EH (cell line): ENCODE measurements at places on chromosomes 5 and 9.

DNA sequence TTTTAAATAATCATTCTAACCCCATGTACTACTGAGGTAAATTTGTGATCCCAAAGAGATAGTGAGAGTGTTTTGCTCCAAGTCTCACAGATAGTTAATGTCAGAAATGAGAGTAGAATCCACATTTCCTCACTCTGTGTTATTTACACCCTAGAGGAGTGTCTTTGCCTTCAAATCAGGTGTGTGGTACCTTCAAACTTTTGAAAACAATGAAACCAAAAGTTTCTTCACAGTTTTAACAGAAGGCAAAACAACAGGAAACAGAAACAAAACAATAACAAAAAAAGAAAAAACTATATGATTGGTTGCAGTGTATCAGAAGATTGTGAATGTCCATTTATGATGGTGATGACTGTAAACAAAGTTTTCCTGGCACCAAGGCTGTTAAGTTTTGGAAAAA, 85.9 kb downstream of the ERBIN start:
- no peak for DNase-seq

- no peak for DNase-seq
Observed at GRCh38 chr9:131167146-131167692, 41.8 kb downstream of the NUP214 start.

- DNase-seq = no peak
Observed at GRCh38 chr5:160363660-160364395, 6.6 kb downstream of the C1QTNF2 start.

DNA sequence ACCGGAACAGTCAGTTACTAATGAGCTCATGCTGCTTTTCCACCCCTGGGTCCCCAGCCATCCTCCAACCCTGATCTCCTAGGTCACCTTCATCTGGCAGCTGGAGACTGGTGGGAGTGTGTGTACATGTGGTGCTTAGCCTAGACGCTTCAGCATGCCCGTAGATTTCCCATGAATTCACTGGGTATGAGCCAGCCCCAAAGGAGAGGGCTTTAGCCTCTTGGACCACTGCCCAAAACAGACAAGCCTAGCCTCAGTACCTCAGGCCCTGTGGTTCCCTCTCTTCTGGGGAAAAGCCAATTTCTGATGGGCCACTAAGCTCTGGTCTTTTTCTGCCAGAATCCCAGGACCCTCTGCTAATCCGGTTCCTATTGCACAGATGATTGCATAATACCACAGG, 48.0 kb upstream of the ASTN2 start:
- DNase-seq = no peak

GRCh38 chr5:173256800-173257199, 21.8 kb upstream of the NKX2-5 start:
- DNase-seq = no peak

DNA sequence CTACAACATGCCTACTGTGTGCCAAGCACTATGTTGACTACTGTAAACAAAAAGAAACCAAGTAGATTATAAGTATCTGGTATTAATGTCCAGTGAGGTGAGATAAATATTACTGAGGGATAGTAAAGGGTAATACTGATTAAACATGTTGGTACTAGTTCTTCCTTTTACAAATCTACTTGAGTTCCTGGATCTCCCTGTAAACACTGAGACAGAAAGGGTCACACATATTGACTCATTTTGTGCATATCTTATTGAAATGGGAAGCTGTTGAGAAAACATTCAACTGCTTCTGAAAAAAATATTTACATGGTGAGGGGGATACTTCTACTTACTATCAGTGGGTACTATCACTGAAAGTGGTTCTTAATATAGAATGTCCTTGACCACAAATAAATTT, 24.3 kb downstream of the EFNA5 start:
- no peak for DNase-seq

- no peak for DNase-seq
Observed at GRCh38 chr9:96430377-96430776, 12.2 kb upstream of the ZNF367 start.

- DNase-seq = no peak
Observed at GRCh38 chr5:62661126-62661525, 82.5 kb downstream of the LRRC70 start.

- DNase-seq = no peak
Observed at GRCh38 chr9:2810420-2811075, 33.3 kb downstream of the PUM3 start.

DNA sequence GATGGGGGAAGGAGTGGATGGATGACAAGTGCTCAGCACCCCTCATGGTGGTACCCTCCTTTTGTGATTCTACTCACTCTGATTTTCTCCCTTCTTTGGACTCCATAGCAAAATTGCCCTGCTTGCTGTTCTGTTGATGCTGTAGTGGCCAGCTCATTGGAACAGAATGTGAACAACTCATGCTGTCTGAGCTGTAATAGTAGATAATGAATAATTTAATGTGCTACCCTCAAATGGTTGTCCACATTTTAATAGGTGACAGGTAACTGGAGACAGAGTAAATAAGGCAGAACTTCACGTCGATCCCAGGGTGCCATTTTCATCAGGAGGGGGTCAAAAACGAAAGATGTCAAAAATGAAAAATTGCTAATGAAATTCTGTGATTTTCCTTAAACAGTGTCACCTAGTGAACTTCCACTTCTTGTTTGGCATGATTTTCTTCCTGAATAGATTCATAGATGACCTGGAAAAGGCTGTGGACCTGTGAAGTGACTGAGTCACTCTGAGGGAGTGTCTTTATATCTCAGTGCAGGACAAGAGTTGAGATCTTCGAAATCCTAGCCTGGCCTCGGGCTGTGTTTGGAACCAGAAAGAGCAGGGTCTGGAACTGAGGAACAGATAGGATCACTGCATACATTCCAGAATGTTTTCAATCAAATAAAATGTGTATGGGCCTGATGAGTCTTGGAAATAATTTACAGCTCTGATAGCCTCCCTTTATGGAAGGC, 270.2 kb downstream of the PSAT1 start:
- peak; percentile 72 for DNase-seq

DNA sequence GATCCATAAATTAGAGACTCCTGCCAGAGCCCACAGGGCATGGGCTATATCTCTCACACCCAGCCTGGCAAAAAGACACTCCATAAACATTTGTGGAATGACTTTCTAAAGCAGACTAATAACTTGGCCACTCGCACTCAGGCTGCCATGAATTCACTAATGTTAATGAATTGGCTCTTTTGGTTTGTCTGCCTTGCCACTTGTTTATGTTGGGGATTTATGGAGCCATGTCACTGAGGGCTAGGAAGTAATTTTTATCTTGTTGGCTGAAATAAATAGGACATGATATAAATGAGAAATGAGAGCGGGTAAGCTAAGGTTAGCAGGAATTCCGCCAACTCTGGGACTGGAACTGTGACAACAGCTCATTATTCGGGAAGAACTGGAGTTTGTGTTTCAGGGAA, 55.2 kb downstream of the DROSHA start:
- DNase-seq = no peak

DNA sequence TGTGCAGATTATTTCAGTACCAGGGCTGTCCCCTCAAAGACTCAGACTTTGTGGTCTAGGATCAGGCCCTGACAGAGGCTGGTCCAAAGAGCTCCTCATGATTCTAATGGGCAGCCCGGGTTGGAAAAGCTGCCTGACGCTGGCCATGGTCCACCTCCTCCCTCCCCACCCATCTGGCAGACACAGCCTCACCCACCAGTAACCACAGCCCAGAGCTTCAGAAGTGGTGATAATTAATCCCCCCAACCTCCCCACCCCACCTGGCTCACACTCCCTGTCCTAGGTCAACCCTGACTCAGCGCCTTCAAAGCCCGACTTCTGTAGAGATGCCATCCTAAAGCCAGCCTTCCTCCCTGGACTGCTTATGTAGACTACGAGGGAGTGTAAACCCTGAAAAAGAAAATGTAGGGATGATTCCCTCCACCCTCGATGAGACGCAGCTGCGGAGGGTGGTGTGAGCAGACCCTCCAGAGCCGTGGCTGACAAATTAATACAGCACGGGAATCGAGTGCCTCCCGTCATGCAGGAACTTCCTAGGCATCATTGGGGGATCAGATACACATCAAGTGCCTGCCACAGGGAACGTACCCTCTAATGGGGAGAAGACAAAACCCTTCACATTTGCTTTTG, 7.0 kb downstream of the UBE2QL1 start:
- DNase-seq = no peak

GRCh38 chr5:20572614-20573013, 584.6 kb upstream of the CDH18 start:
- DNase-seq = peak; percentile 0

- no peak for DNase-seq
Observed at GRCh38 chr9:281741-282645, 67.3 kb downstream of the DOCK8 start.

DNA sequence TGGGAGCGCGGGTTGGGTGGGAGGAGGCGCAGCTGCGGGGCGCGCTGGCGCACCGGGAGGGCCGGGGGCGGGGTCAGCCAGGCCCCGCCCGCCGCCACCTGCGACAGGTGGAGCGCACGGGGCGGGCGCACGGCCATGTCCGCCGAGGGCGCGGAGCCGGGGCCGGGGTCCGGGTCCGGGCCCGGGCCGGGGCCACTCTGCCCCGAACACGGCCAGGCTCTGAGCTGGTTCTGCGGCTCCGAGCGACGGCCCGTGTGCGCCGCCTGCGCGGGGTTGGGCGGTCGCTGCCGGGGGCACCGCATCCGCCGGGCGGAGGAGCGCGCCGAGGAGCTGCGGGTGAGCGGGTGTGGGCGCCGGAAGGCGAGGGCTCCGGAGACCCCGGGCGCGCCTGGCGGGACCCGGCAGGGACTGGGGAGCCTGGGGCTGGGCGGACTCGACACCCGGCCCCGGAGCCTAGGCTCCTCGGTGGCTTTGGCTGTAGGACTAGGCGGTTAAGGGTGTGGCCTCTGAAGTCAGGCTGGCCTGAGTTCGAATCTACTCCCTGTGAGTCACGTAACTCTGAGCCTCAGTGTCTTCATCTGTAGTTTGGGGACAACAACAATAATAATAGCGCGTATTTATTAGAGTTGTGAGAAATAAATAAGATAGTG, at the start of gene BSPRY:
Gene BSPRY (plus strand): TSS at position 97 of the 650 bp plus-strand sequence. CDS start 39 bp downstream, at position 136.
- no peak for DNase-seq

DNA sequence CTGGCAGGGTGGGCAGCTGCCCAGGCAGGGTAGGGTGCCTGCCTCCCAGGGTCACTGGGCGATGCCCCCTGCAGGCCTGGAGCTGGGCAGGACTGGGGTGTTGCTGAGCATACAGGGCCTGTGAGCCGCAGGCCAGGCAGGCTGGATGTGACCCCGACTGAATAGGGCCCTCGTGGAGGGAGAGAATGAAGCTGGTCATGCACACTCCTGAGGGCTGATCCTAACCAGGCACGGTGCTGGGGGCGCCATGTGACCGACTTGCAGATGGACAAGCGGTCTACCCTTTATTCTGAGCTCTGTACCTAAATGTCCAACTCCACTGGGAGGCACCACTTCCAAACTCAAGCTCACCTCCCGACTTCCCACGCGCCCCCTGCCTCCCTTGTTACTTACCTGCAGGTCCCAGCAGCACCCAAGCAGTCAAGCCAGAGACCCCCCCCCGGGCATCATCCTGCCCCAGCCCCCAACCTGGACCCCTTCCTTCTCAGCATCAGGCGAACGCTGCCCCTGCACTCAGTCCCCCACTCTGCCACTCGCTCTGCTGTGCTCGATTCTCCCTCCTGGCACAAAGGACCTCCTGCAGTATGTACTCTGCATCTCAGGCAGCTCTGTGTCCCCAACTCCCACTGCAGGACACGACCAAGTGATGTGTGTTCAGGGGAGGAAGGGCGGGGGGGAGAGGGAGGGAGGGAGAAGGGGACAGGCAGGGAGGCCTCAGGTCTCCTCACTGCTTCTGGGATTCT, 76.8 kb upstream of the PHYKPL start:
- DNase-seq = no peak

DNA sequence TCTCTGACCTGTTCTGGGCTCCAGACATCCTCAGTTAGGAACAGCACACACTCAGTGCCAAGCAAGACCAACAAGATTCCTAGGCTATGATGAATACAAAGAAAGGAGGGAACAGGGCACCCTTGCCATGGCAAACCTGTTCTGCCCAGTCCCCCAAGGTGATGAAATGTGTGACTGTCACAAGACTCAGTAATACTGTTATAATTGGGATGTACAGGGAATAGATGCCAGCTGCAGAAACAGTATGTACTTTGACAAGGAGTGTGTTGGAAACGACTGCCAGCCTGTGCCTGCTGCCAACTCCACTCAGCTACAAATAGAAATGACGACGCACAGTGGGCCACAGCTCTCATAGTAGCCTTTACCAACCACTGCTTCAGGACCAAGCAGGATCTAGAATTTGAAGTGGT, 453.0 kb downstream of the EFNA5 start:
- no peak for DNase-seq

GRCh38 chr5:181207960-181208253, 2.9 kb upstream of the TRIM7 start:
- no peak for DNase-seq

DNA sequence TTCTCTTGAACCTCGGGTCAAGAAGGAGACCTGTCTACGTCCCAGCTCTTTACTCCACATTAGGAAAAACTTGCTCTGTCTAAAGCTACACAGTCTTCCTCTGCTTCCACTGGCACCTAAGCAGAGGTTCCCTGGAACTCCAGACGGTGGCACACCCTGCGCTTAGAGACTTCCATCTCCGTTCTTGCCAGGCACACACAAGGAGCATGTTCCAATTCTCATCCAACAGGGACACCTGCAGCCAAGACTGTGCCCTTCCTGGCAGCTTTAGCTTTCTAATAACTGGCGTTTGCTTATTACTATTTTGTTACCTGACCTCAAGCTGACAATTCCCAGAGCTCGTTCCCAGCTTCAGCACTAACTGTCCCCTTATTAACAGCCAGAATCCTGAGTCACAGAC, 16.0 kb downstream of the CAPSL start:
- DNase-seq = no peak

GRCh38 chr9:106697750-106698502, 165.0 kb upstream of the ZNF462 start:
- peak; percentile 76 for DNase-seq

DNA sequence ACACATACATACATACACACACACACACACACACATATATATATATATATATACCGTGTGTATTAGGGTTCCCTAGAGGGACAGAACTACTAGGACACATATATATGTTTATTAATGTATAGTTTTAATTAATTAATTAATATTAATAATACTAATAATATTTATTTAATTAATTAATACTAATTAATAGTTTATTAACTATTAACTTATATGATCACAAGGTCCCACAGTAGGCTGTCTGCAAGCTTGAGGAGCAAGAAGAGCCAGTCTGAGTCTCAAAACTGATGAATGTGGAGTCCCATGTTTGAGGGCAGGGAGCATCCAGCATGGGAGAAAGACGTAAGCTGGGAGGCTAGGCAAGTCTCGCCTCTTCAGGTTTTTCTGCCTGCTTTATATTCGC, 398.0 kb upstream of the KIF2A start:
- DNase-seq = no peak

- DNase-seq = peak; percentile 34
Observed at GRCh38 chr9:131395157-131396098, 1.5 kb downstream of the PRRC2B start.

DNA sequence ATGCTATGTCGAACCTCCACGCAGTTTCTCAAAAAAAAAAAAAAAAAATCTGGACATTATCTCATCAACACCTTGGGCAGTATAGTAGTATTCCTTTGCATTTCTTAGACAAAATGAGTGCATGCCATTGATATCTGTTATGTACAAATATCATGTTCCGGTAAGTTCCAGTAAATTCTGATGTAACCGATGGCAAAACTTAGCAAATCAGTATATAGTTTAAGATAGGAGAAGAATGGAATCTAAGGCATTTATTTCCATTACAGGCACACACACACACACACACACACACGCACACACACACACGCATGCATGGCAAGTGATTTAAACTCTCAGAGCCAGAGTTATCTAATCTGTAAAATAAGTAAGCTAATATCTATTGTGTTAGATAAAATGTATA, 356.5 kb upstream of the TUSC1 start:
- DNase-seq = no peak

GRCh38 chr9:116549786-116550660, 137.1 kb upstream of the TRIM32 start:
- DNase-seq = no peak
